ENCODE measurements at places on chromosomes 16 and 17.
A peak's percentile ranks its signal among the peaks of the same experiment; 100 is the strongest.

DNA sequence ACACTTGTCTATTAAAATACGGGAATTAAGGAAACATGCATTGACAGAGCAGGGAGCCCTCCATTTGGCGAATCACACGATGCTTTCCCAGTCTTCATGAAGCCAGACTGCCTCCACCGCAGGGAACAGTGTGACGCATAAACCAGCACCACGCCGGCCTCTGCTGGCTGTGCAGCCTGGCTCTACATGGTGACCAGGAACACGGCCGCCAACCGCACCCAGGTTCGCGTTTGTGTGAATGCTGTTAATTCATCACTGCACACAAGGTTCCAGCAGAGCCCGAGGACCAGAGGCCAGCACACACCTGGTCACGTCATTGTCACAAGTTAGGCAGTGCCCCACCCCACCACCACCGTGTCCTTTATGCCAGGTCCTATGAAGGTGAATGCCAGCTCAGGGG, 26.7 kb downstream of the TMEM204 start:
- DNase-seq: no peak

DNA sequence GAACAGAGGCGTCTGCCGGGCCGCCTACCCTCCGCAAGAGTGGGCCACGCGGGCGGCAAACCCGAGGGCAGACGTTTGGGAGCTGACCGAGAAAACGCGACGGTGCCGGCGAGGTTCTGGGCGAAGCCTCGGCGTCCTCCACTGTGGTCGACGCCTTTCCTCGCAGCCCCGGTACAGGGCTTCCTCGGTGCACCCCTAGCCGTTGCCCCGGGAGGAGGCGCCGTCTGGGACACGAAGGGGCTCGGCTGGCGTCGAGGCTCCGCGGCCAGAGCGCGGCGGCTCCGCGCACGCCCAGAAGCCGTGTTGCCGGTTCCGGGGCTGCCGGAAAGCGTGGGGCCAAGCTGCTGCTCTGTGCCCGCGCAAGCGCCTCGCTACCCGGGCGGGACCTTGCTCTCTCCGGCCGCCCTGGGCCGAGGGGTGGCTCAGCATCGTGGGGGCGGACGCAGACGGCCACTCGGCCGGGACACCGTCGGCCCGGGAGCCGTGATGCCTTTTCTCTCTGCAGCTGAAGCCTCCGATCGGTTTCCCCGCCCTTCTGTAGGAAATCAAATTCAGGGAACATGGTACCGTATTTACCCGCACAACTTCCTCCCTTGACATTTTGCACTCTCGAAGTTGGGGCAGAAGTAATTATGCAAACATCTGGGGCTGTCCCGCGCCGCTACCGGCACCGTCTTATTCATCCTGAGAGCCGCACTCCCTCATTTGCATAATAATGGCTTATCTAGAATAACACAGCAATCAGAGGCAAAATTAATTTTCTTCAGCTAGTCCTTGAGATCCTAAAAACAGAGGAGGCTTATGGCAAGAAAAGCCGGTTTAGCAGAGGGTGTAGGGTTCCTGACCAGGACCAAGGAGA, 7.3 kb upstream of the CBX8 start:
- no peak for DNase-seq

GRCh38 chr16:78727536-78727935, 628.1 kb downstream of the WWOX start:
- DNase-seq: no peak

GRCh38 chr16:48157794-48158193, 2.0 kb upstream of the ABCC12 start:
- DNase-seq: no peak

DNA sequence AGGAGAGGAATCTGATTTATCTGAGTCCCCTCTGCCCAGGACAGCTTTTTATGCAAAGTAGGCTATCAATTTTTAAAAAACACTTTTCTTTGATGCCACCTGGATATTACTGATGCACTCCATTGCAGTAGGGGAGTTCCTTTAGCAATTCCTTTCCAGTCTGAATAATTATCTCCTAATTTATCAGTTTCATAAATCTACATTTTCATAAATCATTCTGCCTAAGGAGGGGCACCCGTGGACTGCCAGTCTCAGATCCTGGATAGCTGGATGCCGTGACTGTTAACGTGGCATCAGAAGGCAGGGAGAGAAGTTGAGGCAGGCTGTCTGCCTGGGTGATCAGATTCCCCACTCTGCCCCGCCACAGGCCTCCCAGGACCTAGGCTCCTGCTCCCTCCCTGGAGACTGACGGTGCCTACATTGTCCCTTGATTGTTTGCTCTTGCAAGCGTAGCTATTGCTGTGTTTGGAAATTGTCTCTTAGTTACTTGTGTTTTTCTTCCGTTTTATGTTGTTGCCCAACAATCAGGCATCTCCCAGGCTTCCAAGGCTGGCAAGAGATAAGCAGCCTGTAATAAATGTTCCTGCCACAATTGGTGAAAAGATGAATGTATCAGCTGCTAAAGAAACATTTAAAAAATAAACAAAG, 75.2 kb downstream of the KATNIP start:
- no peak for DNase-seq

DNA sequence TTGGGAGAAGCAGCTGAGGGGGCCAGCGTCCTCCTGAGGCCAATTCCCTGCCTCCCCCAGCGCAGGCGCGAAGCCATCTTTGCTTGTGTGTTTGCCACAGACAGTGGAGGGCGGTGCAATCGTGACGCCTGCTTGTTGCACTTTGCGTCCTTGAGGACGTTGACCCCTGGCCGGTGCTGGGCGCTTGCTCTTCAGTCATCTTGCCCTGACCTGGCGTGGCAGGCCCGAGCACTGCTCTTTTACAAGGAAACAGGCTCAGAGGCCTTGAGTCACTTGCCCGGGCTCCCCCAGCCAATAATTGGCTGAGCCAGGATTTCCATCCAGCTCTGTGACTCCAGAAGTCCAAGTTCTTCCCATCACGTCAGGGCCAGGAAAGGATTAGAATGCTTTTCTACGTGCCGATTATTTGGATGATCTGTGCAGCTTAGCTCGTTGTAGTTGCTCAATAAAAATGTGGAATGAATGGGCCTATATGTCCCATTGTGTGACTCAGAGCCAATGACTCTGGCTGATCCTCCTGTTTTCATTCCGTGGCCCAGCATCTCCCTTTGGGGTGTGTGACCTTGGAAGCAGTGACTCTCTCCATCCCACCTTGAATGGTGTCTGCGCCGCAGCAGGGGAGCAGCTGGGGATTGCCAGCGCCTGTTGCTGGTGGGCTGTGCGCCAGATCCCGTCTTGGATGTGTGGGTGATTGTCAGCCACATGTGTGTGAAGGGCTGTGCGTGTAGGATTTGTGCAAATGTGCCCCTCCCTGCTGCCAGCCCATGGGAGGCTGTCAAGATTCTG, 214.1 kb downstream of the SEC14L1 start:
- no peak for DNase-seq

DNA sequence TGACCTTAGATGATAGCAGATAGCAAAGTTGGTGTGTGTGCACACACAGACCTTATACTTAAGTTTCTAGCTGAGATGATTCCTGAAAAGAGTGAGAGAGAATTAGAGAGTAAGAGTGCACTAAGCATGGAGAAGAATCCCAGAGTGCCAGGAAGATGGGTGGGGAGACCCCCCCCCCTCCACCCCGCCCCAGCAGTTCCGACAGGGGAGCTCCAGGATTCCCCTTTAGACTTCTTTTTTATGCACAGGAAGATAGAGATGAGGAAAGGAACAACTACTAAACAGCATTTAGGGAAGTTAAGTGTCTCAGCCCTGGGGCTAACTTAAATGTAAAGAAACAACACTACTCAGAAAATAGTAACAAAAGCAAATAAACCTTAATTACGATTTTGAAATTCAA, 878.0 kb upstream of the GOT2 start:
- no peak for DNase-seq

DNA sequence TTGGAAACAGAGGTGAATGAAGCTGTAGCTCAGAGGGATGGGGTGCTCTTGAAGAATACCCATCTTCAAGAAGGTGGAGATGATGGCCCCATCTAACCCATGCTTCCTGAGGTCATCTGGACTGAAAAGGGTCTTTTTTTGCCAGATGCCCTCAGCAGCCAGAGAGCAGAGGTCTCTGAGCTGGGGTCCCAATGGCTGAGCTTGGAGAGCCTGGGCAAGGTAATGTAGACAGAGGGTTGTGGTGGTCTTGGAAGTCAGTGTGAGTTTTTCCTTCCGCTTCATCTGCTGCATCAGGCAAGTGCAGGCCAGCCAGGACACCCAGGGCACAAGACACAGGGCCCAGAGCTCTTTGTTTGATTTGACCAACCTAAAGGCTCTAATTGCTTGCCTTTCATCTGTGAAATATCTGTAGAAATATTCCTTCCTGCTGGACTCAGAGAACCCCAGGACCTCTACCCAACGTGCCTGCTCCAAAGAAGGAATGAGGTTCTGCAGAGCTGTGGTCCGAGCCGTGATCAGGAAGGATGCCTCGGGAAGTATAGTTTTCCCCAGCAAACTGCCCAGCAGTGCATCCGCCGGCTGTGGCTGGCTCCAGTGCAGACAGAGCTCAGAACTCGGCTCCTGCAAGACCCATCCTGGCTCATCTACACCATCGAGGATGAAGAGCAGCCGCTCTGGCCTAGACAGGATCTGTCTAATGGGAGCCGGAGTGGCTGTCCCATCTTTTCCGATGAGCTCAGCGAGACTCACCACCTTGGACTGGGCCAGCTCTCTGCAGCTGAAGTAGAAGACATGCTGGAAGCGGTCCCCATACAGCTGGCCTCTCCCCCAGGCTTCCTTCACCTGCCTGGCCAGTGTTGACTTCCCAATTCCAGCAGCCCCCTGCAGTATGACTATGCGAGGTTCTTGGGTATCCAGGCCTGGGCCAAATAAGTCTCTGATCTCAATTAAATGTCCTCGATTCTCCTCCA, 25.2 kb downstream of the NLRP1 start:
- DNase-seq: no peak

- no peak for DNase-seq
These were observed 2.6 kb downstream of the HNF1B start for GRCh38 chr17:37742116-37742761.

- no peak for DNase-seq
These were observed 548 bp downstream of the TBX2 start for GRCh38 chr17:61400066-61400716.

- no peak for DNase-seq
These were observed 351 bp upstream of the GDPD1 start for GRCh38 chr17:59219992-59220327.

- DNase-seq: no peak
These were observed 33.6 kb upstream of the MED13 start for GRCh38 chr17:62098623-62099231.

- peak; percentile 20 for DNase-seq
These were observed 800 bp upstream of the NME4 start for GRCh38 chr16:396199-396598.

- no peak for DNase-seq
These were observed 3.1 kb downstream of the MMP2 start for GRCh38 chr16:55482056-55482455.

DNA sequence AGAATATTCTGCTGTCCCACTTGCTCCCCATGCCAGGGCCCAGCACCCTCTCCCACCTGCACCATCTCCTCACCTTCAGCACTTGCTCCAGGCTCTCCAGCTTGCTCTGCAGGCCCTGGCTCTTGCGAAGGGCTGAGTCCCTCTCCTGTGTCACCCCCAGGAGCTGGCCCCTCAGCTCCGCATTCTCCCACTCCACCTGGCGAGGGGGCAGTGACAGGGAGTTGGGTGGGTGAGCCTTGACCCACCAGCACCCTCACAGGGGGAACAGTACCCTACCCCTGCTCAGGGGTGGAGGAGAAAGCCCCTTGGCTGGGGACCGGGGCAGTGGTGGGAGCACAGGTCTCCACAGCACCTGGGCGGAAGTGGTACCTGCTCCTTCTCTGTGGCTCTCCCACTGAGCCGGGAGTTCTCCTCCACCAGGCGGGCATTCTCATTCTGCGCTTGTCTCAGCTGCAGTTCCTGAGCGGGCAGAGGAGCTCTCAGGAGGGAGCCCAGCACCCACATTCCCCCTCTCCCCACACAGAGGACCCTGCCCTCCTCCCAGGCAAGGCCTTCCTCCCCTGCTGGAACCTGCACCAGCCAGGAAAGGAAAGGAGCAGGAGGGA, 5.9 kb downstream of the TSPOAP1 start:
- no peak for DNase-seq

GRCh38 chr16:30472328-30472942, at the start of gene ITGAL:
Gene ITGAL, plus strand, starts transcription at chr16:30472742. Its CDS starts 96 bp downstream, at chr16:30472838.
- DNase-seq: no peak

GRCh38 chr17:17871913-17872312, 35.1 kb upstream of the SREBF1 start:
- no peak for DNase-seq

DNA sequence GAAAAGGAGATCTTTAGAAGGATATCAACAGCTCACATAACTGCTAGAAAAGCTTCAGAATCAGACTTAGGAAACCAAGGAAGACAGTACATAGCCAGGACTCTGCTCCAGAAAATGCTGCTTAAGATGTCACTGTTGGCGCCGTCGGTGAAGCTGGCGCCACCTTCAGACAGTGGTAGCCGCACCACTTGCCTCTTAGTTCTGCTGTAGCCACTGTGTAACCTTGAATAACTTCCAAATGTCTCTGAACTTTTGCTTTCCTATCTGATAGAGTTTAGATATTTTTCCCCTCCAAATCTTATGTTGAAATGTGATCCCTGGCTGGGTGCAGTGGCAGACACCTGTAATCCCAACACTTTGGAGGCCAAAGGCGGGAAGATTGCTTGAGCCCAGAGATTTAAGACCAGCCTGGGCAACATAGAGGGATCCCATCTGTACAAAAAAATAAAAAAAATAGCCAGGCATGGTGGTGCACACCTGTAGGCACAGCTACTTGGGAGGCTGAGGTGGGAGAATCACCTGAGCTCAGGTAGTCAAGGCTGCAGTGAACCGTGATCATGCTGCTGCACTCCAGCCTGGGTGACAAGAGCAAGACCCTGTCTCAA, 6.3 kb upstream of the USP31 start:
- DNase-seq: no peak

- no peak for DNase-seq
These were observed 761 bp downstream of the GAN start for GRCh38 chr16:81315271-81316175.

DNA sequence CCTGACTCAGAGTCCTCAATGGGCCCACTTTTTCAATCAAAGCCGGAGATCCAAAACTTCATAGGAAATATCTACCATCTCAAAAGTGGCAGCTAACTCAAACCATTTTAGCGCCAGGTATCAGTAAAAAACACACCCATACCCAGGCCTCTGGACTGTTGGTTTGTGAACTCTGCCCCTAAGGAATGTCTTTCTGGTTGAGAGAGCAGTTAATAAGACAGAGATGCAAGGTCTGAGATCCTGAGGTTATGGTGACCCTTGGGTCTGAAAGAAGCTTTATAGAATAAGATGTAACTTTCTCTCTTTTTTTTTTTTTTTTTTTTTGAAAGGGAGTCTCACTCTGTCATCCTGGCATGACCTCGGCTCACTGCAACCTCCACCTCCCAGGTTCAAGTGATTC, 350.5 kb downstream of the SOX9 start:
- DNase-seq: no peak

DNA sequence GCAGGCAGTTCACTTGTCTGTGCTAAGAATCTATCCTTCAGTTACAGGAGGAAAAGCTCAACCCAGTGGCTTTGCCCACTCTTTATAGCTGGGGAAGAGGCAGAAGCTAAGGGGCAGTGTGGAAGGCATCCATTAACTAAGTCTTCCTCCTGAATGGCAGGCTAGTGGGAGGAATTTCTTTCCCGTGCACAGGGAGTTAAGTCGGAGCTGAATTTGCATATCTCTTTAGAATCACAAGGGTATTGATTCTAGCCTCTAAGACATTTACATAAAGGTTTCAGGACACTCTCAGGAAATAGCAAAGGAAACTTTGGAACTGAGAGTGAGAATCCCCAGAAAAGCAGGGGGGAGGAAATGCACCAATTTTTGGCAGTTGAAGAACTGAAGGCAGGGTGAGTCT, 245.6 kb downstream of the CA10 start:
- DNase-seq: no peak

- no peak for DNase-seq
These were observed 10.5 kb downstream of the POLDIP2 start for GRCh38 chr17:28346746-28347246.

- no peak for DNase-seq
These were observed 378.9 kb downstream of the PMP22 start for GRCh38 chr17:14886200-14886739.

Measured in NCI-H1417 treated with DMSO at 0.1 percent for 48 hours (cell line).